ENCODE measurements at places on chromosomes 6 and 20.
A peak's percentile ranks its signal among the peaks of the same experiment; 100 is the strongest.

GRCh38 chr6:49915035-49915434, 48.7 kb upstream of the CRISP1 start:
- no peak for DNase-seq

DNA sequence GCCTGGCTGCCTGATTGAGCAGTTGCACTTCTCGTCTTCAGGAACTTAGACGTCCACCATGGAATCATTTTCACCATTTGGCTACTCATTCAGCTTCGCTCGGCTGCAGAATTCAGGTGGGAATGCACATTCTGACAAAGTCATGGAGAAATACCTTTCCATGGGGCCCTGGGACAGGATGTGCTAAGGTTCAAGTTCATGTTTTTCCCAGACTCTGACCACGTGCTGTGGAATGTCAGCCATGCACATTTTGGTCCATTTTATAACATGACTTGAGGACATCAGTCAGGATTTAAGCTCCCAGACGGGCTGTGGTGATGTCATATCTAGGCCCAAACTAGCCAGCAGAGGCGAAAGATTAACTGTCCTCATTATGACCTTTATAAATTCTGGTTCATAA, 205.3 kb downstream of the TBXT start:
- no peak for DNase-seq

GRCh38 chr6:27874016-27874415, 38.2 kb downstream of the OR2B2 start:
- DNase-seq, result no peak

GRCh38 chr6:123641497-123641896, 4.7 kb upstream of the TRDN start:
- no peak for DNase-seq

DNA sequence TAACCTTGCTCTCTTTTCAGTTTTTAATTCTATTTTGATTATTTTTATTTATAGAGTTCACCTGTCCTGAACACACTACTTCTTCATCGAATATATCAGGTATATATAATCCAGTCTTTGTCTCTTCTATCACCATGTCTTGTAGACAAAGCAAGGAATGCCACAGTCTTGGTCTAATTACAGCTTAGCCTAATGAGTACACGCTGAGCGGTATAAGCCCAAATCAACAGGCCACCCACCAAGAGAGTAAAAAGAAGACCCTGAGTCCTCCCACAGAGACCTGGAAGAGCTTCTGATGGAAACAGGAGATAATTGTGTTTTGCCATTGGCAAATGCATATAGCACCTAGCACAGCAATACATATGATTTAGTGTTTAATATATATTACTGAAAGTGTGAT, 68.7 kb upstream of the TCF21 start:
- no peak for DNase-seq

DNA sequence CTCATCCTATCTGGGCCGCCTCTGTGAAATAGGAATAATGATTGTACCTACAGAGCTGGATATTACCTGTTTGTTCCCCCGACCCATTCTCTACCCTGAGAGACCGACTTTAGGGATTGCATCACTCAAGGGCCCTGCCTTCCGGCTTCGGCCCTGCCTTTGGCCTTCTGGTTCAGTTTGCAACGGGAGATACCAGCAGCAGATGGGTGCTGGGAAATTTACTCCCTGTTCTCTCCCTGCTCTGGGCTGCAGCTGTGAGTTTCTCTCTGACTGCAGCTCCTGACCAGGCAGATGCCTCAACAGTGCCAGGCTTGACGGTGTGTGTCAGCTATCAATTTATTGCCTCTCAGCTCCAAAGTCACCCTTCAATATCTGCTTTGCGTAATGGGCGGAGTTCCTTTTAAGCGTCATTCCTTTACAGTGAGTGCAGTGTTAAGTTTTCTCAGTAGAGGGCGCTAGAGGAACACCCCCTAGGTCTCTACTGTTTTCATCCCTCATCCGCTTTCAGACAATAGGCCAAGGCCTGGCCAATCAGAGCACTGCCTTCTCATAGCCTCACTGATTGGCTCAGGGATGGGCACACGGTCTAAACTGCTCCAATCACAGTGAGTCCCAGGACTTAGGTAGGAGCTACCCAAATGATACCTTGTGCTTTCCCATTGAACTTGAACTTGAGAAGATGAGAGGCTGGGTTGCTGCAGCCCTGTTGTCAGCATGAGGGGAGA, 30.0 kb downstream of the KCNG1 start:
- peak; percentile 82 for DNase-seq

- DNase-seq, result no peak
Measured at GRCh38 chr6:155447949-155448348, 7.7 kb downstream of the NOX3 start.

GRCh38 chr6:55902796-55903195, 27.4 kb upstream of the BMP5 start:
- peak; percentile 23 for DNase-seq

DNA sequence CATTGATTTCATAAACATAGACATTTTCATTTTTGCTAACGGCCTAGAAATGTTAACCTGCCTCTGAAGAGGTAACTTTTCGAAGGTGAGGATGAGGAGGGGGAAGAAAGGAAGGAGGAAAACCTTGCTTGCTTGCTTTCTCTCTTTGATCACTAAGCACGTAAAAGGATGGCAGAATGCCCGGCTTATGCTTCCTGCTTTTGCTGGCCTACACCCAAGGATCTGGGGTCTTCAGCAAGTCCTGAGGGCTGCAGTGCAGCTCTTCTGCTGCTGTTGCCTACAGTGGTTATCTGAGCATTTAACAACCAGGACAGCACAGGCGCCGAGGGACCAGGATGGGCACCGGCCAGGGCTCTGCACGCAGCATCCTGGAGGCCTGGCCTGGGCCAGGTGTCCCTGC, 150.8 kb upstream of the TAB2 start:
- DNase-seq, result peak; percentile 35

GRCh38 chr20:10579942-10580341, 93.9 kb downstream of the JAG1 start:
- no peak for DNase-seq

DNA sequence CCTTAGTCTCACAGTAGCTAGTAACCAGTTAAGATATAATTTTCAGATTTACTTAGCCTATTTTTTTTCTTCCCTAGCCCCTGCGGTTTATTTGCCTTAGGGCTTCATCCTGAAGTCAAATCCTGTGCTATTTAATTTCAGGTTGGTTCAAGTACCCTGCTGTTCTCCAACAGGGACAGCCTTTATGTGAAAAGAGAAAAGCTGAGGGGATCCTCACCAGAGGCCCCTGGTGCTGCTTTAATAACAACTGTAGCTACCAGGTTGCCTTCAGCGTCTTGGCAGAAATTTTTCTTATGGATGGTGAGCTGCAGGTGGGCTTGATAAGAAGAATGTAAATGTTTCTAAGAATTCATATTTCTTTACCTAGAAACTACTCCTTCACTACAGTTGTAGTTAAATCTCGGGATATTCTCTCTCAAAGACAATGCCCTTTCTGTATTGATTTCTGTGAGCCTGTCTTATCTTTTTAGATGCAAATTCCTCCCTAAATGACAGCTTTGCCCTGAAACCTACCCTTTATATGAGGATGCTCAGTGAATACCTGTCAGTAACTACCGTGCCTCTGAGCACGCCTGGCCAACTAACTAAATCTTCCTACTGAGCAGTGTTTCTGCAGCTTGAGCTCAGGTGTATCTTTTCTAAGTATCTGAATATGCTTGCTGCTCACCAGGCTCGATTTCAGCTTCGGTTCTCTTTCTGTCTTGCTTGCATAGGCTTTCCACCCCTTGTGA, 320.5 kb downstream of the MMUT start:
- no peak for DNase-seq
